ENCODE measurements at places on chromosomes 1 and 21.

DNA sequence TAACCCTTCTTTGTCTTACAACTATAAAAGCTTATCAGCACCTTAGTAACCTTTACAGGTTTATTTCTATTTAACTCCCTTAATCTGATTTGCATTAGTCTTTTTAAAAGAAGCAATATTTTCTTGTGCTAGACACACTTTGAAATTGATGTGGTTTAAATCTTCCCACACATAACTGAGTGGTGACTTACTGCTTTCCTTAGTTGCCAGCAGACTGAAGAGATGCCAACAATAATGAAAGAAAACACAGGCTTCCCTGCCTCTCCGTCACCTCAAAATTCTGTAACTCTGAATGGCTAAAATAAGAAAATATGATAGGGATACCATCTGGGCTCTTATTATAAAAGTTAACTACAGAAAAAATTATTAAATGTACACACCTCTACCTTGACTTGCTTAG lies 196.8 kb downstream of the PTBP2 start:
- DNase-seq: no peak

DNA sequence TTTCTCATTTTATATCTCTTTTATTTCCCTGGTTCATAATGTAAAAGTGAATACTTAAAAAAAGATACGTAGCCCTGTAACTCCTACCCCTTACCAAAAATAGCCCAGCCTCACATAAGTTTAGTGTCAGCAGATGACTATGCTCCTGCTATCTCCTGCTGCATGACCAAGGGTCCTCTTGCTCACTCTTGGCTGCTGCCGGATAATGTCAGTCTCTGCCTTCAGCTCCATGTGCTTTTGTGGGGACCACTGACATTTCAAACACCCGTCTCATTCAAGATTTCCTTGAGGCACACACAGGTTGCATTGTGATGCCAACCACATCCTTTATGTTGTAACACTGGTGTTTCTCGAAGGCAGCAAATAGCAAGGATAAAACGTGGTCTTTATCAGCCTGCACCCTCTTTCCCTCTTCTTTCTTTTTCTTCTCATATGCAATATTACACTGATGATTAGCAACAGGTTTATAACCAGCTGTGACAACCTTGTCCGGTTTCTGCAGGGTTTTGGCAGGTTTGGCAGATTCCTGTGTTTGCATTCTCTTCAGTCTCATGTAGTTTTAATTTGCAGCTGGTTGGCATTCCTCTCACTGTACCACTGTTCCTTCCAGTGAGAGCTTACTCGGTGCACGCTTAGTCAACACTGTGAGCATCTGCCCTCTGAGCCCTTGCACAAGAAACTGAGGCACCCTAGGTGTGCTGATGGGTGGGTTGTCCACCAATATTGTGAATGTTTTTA lies 62.2 kb downstream of the ZNF684 start:
- DNase-seq: no peak

GRCh38 chr1:87972811-87973210 lies 644.1 kb downstream of the LMO4 start:
- DNase-seq: no peak

- DNase-seq: no peak
Observed at GRCh38 chr1:179141592-179142251, 59.9 kb downstream of the TOR3A start.

DNA sequence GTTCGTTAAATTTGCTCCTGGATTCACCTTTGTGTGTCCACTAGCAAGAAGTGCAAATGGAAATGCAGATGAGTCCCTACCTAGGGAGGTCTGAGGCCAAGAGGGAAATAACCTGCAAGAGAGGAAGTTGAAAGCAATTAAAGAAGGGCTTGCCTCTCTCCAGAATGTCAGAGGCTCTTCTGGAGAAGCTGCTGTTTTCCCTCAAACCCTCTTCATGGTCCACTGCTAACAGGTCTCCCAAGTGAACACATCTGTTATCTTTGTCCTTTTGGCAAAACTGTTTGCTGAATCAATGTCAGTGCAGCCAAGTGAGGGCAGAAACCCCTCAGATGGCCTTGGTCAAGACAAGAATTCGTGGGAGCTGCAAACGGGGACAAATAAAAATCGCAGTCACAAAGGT lies 177.3 kb upstream of the PLXNA2 start:
- DNase-seq: no peak

- no peak for DNase-seq
Observed at GRCh38 chr1:94240822-94241221, 3.4 kb upstream of the ARHGAP29 start.

GRCh38 chr21:26225046-26225445 lies 54.5 kb upstream of the APP start:
- no peak for DNase-seq

- DNase-seq: no peak
Observed at GRCh38 chr1:154749078-154749760, 120.9 kb downstream of the KCNN3 start.

GRCh38 chr1:58011978-58012377 lies 534.5 kb downstream of the OMA1 start:
- no peak for DNase-seq

GRCh38 chr1:82090104-82090503 lies 289.4 kb downstream of the ADGRL2 start:
- no peak for DNase-seq

GRCh38 chr1:27004471-27005165 lies 8.0 kb downstream of the TENT5B start:
- no peak for DNase-seq

DNA sequence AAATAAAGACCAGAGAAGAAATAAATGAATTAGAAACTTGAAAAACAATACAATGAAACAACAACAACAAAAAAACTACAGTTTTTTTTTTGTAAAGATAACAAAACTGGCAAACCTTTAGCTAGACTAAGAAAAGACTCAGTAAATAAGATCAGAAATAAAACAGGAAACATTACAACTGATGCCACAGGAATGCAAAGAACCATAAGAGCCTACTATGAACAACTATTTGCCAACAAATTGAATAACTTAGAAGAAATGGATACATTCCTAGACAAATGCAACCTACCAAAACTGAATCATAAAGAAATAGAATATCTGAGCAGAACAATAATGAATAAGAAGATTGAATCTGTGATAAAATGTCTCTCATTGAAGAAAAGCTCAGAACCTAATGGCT lies 742.0 kb downstream of the ADGRL2 start:
- DNase-seq: no peak

DNA sequence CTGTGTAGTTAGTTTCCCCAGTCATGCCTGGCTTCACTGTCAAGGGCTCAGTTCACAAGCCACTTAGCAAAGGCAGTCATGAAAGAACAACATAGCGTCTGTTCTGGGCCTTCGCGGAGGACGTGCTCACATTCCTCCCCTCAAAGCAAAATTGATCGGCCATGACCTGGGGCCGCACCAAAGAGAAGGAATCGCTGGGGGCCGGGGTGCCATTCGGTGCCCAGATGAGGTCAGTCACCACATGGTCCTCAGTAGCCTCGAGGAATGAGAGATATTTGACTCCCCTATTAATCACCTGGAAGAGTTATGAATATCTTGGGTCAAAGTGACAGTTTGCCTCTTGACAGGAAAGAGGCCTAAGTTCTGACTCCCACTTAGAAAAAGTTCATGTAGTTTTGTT lies 251.1 kb upstream of the JUN start:
- DNase-seq: no peak

DNA sequence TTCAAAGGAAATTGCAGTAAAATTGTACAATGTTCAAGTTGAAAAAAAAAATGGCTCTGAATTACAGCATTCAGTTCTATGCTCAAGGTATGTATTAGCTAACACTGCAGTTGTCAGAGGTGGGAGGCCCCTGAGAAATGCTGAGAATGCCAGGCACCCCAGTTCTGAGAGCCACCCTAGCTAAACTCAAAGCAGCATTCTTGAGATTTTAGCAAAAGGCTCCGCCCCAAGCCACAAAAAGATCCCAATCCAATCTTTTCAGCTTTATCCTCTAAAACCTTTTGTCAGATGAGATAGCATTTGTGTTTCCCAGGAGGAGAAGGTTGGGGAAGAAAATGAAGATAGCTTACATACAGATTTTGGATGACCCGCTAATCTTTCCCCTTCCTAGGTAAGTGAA lies 68.8 kb downstream of the SMYD2 start:
- DNase-seq: no peak

- DNase-seq: no peak
Observed at GRCh38 chr1:76668046-76668445, 199.2 kb upstream of the ST6GALNAC5 start.

GRCh38 chr1:145906954-145907753 lies 2.7 kb downstream of the ITGA10 start:
- DNase-seq: no peak

- DNase-seq: no peak
Observed at GRCh38 chr1:202639500-202639899, 70.8 kb downstream of the SYT2 start.

- no peak for DNase-seq
Observed at GRCh38 chr1:98884864-98885263, 119.8 kb downstream of the PLPPR5 start.

DNA sequence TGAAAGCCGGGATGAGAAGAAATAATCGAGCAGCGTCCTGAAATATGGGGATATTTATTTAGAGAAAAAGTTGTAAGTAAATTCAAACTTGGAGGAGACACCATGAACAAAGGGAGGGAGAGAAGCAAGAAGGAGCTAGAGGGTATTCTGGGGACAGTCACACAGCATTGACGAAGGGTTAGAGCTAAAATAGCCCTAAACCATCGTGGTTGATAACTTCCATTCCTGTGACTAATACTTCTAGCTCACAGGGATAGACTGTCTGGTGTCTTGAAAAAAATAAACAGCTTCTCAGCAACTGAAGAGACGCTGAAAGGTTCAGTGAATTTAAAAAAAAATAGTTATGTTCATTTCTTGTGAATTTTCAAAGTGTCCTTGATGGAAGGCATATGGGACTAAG lies 86.7 kb downstream of the LRRC53 start:
- no peak for DNase-seq

GRCh38 chr1:2135441-2135841 lies 59.1 kb downstream of the FAAP20 start:
- DNase-seq: peak; percentile 90

DNA sequence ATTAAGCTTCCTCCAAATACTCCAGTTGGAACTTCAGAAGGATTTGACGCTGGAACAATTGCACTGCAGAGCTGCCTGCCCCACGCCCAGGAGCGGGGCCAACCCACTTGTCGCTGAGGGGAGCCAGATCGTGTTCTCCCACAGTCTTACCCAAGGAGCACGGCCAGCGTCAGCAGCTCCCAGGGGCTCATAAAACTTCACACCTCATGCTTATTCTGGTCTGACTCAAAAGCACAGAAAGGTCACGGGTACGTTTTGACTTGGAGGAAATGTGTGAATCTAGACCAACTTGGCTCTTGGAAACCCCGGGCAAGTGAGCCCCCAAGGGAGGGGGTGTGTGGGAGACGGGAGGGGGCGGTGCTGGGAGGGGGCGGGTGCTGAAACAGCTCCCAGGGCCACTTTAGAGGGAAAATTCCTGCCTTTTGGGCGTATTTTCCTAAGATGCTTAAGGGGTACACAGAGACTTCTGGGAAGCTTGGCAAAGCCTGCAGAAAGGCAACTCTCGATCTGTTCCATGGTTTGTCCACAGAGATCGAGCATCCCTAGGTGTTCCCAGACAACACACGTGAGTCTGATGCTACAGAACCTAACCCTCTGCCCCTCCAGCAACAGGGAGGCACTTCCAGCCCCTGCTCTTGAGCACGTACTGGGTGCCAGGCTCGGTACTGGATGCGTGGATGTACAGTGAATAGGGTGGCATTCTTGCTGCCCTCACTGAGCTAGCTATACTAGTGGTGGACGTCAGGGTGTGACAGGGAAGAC lies 98.9 kb downstream of the DHRS3 start:
- DNase-seq: no peak

- DNase-seq: no peak
Observed at GRCh38 chr1:84165601-84166000, 21.5 kb downstream of the PRKACB start.

- no peak for DNase-seq
Observed at GRCh38 chr1:19390901-19391595, 78.9 kb downstream of the SLC66A1 start.

DNA sequence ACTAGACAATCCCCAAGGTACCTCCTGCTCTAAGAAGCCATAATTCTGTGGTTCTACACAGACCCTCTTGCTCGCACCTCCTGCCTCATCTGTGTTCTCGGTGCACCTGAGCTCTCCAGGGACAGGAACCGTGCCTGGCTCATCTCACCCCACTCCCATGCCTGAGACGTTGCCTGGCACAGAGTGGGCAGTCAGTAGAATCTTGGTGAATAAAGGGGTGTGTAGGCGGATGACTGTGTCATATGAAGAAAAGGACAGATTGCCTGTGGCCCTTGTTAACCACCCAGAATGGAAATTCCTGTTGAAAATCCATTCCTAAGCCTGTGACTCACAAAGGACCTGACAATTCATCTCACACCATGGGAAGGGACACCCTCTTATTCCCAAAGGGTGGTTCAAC lies 92.9 kb downstream of the KCNN3 start:
- no peak for DNase-seq

DNA sequence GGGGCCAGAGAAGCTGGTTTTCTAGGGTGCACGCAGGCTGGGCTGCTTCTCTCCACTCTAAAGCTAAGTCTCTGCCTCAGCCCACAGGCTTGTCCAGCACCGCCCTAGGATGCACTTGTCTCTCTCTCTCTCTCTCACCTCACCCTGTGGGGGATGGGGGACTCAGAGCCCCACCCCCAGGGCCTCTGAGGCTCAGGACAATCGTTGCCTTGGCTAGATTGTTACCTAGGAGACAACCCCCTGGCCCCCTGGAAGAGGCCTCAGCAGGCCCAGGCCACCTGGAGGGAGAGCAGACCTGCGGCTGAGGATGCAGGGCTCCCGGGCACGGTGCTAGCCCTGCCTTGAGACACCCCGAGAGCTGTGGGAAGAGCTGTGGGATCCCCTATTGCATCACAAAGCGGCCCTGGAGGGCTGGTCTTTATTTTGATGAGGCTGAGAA lies at the start of gene ACTRT2:
Gene ACTRT2 (plus strand): TSS at position 235 of the 439 bp plus-strand sequence. CDS start 220 bp downstream, outside the sequence.
- no peak for DNase-seq

- DNase-seq: peak; percentile 98
Observed at GRCh38 chr1:9689011-9689706, 37.6 kb downstream of the PIK3CD start.

DNA sequence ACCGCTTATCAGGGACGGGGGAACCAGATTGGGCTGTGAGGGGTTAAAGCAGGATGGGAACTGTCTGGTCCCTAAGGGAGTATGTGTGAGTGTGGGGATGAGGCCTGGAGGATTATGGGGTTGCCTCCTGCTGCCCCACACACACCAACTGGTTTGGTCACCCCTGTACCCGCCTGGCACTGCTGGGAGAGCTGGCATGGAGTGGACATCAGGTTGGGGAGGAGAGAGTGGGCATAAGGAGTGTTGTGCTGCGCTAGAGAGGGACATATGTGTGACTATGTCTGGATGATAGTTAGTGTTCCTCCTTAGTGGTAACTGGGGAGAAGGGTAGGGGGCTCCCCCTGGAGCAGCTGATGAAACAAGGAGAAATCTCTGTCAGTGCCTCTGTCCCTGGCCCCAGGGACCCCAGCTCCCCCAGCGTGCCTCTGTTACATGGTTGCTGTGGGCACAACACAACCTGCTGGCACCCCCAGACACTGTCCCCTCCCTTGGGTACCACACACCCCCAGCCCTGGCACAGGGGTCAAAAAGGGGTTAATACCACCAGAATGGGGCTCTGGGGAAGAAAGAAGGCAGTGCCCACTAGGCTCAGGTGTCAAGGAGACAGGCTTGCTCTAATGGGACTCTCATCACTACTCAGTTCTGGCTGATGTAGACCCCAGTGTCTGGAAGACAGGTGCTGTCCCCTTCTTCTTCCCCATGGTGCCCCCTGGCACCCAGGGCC lies 1.9 kb downstream of the ZBTB7B start:
- DNase-seq: no peak
